Uterus (tissue), 4 donors: ENCODE measurements at places on chromosomes 4 and X. TPM values are rescaled to one million over a fixed set of nuclear protein-coding genes. Genes with fewer than 3 reads are reported as not detected.

Gene PRDM8
- total RNA-seq, result 12.6 TPM

GRCh38 chr4:144531841-144532240 lies 114.1 kb upstream of the HHIP start:
- no peak overlapping the region for H3K27ac ChIP-seq
- no peaks in the 10 kb centered on the region for H3K4me1 ChIP-seq
- DNase-seq, result no peak
- H3K4me3 ChIP-seq, result no peak overlapping the region

DNA sequence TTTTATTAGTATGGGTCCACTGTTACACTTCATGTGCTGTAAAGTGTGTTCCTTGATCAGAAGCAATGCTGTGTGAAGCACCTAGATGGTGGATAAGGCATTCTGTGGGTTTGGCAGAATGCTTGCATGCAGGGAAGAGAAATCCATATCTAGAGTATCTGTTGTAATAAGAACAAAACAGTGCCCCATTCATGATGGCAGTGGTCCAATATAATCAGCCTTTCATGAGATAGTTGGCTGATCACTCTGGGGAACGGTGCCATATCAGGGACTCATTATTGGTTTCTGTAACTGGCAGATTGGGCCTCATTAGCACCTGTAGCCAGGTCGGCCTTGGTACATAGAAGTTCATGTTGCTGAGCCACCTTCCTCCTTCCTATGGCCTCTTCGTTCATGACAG lies 28.7 kb downstream of the STIM2 start:
- no peak for DNase-seq
- no peaks in the 10 kb centered on the region for H3K36me3 ChIP-seq
- H3K27me3 ChIP-seq, result no peaks in the 10 kb centered on the region
- no peak overlapping the region for H3K4me3 ChIP-seq

Gene PCDH19
- 2.6 TPM for total RNA-seq

- peak overlapping the region; percentile 49 for H3K27ac ChIP-seq
- no peaks in the 10 kb centered on the region for H3K4me1 ChIP-seq
- H3K27me3 ChIP-seq, result no peaks in the 10 kb centered on the region
Observed at GRCh38 chr4:110515676-110516075, 39.7 kb downstream of the ENPEP start.

DNA sequence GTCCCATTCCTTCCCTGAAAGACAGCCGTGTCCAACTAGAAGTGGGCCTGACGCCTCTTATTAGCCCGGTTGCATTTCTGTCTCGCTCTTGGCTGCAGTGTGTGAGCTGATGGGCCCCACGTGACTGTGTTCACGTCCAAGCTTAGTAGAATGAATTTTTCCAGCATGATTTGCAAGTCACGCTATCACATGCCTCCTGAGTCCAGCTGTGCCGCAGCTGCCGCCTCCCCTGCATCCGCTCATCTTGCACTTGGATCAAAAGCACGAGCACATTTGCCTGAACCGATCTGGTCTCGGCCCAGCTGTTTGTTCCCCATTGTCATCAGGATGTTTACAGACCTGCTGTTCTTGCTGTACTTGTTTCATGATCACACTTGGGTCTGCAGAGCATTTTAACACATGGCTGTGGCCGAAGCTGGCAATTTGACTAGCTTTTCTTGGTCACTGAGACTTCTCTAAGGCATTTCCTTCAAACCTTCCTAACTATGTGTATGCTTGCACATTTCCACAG lies 126.5 kb downstream of the KIT start:
- no peak overlapping the region for H3K4me3 ChIP-seq
- peak; percentile 88 for DNase-seq
- peak overlapping the region; percentile 74 for H3K27ac ChIP-seq
- H3K27me3 ChIP-seq, result no peaks in the 10 kb centered on the region
- H3K4me1 ChIP-seq, result peaks cover 22% of the 10 kb centered on the region
- H3K36me3 ChIP-seq, result no peaks in the 10 kb centered on the region

GRCh38 chr4:37991623-37992410 lies 31.6 kb downstream of the PTTG2 start:
- peaks cover 13% of the 10 kb centered on the region for H3K4me1 ChIP-seq
- no peaks in the 10 kb centered on the region for H3K27me3 ChIP-seq
- H3K27ac ChIP-seq, result peak overlapping the region; percentile 80

DNA sequence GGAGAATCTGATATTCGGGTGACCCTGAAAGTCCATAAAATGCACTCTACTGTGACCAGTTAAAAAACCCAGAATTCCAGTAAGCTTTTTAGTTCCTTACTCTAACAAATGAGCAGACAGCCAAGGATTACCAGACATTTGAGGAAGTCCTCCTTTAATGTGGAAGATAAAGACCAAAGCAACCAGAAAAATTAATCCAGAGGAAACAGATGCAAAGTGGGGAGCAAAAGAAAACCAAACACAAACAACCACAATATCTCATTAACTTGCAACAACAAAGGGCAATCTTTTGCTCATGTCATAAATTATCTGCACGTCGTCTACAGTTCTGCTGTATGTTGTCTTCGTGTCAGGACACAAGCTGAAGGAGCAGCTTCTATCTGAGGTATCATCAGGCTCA lies 164.4 kb downstream of the PJA1 start:
- H3K27me3 ChIP-seq, result no peaks in the 10 kb centered on the region
- H3K4me1 ChIP-seq, result no peaks in the 10 kb centered on the region
- no peak overlapping the region for H3K27ac ChIP-seq
- H3K36me3 ChIP-seq, result no peaks in the 10 kb centered on the region

DNA sequence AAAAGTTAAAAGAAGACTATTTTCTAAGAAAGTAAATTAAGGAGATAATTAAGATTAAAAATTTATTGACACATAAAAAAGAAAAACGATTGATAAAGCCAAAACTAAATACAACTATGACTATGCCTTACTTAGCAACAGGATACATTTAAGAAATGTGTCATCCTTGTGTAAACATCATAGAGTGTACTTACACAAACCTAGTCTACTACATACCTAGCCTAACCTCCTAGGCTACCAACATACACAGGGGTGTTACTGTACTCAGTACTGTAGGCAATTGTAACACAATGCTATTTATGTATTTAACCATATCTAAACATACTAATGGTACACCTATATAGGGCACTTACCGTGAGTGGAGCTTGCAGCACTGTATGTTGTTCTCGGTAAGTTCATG lies 108.3 kb downstream of the ANXA10 start:
- no peaks in the 10 kb centered on the region for H3K4me1 ChIP-seq
- DNase-seq, result no peak
- H3K27ac ChIP-seq, result no peak overlapping the region
- no peaks in the 10 kb centered on the region for H3K27me3 ChIP-seq

Gene SMS
- 6.4 TPM for total RNA-seq

Gene ATP10D
- 52.6 TPM for total RNA-seq

Gene EDA
- 13.5 TPM for total RNA-seq

DNA sequence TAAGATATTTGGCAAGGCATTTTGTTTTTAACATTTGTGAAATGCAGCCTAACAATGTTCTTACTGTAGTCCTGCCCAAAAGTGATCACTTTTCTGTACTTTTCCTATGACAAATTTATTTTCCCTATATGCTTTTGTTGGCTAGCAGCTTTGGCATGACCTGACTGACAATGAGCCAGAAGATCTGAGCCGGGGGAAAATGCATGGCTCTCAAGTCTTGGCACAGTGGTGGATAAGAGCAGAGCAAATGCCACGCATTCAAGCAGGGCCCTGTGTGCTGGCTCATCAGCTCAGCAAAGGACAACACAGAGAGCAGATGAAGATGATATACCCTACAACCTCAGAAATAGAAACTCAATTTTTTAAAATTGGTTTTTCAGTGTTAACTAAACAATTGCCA lies 187.3 kb downstream of the ANAPC10 start:
- H3K27ac ChIP-seq, result no peak overlapping the region
- DNase-seq, result no peak
- H3K27me3 ChIP-seq, result no peaks in the 10 kb centered on the region
- no peaks in the 10 kb centered on the region for H3K4me1 ChIP-seq
- no peak overlapping the region for H3K4me3 ChIP-seq

GRCh38 chr4:128913228-128913627 lies 103.7 kb downstream of the JADE1 start:
- no peaks in the 10 kb centered on the region for H3K27me3 ChIP-seq
- DNase-seq, result no peak

DNA sequence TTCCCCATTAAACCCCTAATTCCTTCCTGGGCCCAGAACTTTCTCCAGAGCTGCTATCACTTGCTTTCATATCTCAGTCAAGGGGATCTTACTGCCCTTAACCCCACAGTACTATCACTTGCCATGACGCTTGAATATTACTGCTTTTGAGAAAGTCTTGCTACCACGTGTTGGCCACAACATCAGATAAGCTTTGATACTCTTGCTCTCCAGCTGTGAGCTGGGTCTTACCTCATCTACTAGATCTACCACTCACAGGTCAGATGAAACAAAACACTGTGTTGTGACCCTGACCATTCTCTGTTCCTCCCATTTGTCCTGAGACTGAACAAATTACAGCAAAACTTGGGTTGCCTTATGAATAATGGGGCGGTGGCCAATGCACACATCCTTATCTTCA lies 12.1 kb upstream of the TAPT1 start:
- no peak overlapping the region for H3K27ac ChIP-seq
- H3K4me3 ChIP-seq, result no peak overlapping the region
- H3K4me1 ChIP-seq, result no peaks in the 10 kb centered on the region
- no peaks in the 10 kb centered on the region for H3K36me3 ChIP-seq

Gene XPNPEP2
- total RNA-seq, result 2.9 TPM

- no peaks in the 10 kb centered on the region for H3K36me3 ChIP-seq
- no peak for DNase-seq
- no peak overlapping the region for H3K4me3 ChIP-seq
- H3K27me3 ChIP-seq, result no peaks in the 10 kb centered on the region
- H3K4me1 ChIP-seq, result no peaks in the 10 kb centered on the region
Observed at GRCh38 chrX:45323387-45323786, 122.7 kb upstream of the DIPK2B start.

Gene TEX11
- 0.35 TPM for total RNA-seq

Gene FRAS1
- 32.5 TPM for total RNA-seq

DNA sequence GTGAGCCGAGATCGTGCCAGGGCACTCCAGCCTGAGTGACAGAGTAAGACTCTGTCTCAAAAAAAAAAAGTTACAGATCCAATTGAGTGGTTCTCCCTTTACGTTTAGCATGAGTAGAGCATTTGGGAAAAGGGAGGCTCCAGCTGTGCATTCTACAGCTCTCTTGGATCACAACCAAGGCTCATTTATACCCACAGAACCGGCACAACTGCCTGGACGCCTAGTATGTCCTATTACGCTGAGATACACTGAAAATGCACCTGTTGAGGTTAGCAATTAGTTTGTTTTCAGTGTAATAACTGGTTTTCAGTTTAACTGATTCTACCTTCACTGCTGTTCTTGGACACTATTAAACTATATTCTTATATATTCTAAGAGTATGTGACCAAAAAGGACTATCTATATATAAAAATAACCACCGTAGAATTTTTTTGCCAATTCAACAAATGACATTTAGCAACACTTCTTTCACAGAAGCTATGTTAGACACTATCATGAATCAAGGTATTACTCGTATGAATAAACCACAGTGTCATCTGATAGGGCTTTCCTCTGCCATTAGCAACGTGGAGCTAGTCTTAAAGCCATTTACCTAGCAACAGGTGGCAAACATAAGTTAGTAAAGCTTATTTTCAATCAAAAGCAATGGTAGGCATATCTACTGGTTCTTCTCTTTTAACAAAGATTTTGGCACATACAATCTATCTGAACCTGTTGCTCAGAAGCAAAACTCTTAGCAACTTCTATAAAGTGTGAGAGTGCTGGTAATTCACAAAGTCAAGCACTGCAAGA lies 3.6 kb downstream of the OTUD4 start:
- H3K36me3 ChIP-seq, result no peaks in the 10 kb centered on the region
- H3K27ac ChIP-seq, result peak overlapping the region; percentile 99
- H3K4me3 ChIP-seq, result peak overlapping the region; percentile 0
- no peak for DNase-seq
- peaks cover 8% of the 10 kb centered on the region for H3K4me1 ChIP-seq

Gene XK
- total RNA-seq, result 1.5 TPM

DNA sequence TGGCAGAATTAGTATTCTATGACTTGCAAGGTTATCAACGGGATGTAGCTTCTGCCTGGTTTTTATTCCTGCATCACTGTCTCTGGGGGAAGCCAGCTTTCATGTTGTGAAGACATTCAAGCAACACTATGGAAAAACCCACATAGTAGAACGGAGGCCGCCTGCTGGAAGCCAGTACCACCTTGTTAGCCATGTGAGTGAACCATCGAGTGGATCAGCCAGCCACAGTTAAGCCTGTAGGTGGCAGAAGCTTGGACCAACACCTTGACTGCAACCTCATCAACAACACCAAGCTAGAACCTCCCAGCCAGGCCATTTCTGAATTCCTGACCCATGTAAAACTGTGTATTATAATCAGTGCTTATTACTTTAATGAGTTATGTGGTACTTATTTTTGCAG lies 538.2 kb downstream of the KCNIP4 start:
- DNase-seq, result no peak
- no peaks in the 10 kb centered on the region for H3K27me3 ChIP-seq
- H3K4me3 ChIP-seq, result no peak overlapping the region
- H3K4me1 ChIP-seq, result no peaks in the 10 kb centered on the region

Gene VSIG4
- total RNA-seq, result 18.9 TPM

Gene HPGDS
- total RNA-seq, result 3.2 TPM

DNA sequence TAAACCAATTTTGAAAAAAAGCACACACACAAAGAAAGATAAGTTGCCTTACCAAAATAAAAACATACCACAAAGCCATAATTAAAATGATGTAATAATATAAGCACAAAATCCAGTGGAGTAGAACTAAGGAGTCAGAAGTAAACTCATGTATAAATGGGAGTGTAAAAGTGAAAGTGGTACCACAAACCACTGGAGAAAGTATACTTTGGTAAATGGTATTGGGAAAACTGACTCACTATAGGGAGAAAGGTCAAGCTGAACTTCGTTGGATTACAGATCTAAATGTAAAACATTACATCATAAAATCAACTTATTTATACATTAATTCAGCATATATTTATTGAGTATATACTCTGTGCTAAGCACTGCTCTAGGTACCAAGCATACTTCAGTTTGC lies 46.3 kb upstream of the HHIP start:
- no peak for DNase-seq
- no peaks in the 10 kb centered on the region for H3K4me1 ChIP-seq
- H3K27ac ChIP-seq, result no peak overlapping the region
- H3K4me3 ChIP-seq, result no peak overlapping the region
- no peaks in the 10 kb centered on the region for H3K27me3 ChIP-seq
- no peaks in the 10 kb centered on the region for H3K36me3 ChIP-seq

- no peak overlapping the region for H3K4me3 ChIP-seq
- H3K4me1 ChIP-seq, result no peaks in the 10 kb centered on the region
- no peaks in the 10 kb centered on the region for H3K27me3 ChIP-seq
- H3K27ac ChIP-seq, result no peak overlapping the region
- no peaks in the 10 kb centered on the region for H3K36me3 ChIP-seq
- no peak for DNase-seq
Observed at GRCh38 chrX:124358800-124359383, 12.5 kb downstream of the SH2D1A start.

Gene CDX4
- total RNA-seq, result not detected

GRCh38 chr4:139559089-139559479 lies 3.1 kb upstream of the SETD7 start:
- H3K27me3 ChIP-seq, result no peaks in the 10 kb centered on the region
- H3K36me3 ChIP-seq, result no peaks in the 10 kb centered on the region
- H3K4me3 ChIP-seq, result no peak overlapping the region
- H3K27ac ChIP-seq, result peak overlapping the region; percentile 33
